Diencephalon (tissue), 1 donor: ENCODE measurements at places on chromosomes 2 and 18. TPM values are rescaled to one million over a fixed set of nuclear protein-coding genes. Genes with fewer than 3 reads are reported as not detected.

The SCYGR4 gene
- total RNA-seq = not detected

The SLC38A11 gene
- 4.4 TPM for total RNA-seq

The KLHL14 gene
- 2.1 TPM for total RNA-seq

The RESP18 gene
- 1.8 TPM for total RNA-seq

The COLEC12 gene
- total RNA-seq = 16.8 TPM

The ZEB2 gene
- total RNA-seq = 82.8 TPM

The G6PC2 gene
- not detected for total RNA-seq

The ARL4C gene
- 60.4 TPM for total RNA-seq

The KATNAL2 gene
- total RNA-seq = 5.8 TPM

The WDR54 gene
- 34.4 TPM for total RNA-seq

The COBLL1 gene
- total RNA-seq = 13.1 TPM

The RSAD2 gene
- 3.2 TPM for total RNA-seq

The NOSTRIN gene
- total RNA-seq = 6.0 TPM

The CDH2 gene
- 216 TPM for total RNA-seq

The DHRS9 gene
- total RNA-seq = 1.6 TPM

The RAPGEF4 gene
- total RNA-seq = 60.7 TPM

The KCNF1 gene
- 19.6 TPM for total RNA-seq

The DAPL1 gene
- total RNA-seq = not detected

The CCL20 gene
- total RNA-seq = not detected
